ENCODE measurements at places on chromosomes 11 and 22.

- no peak for DNase-seq
Observed at GRCh38 chr11:93032580-93032979, 63.1 kb downstream of the MTNR1B start.

GRCh38 chr22:17492247-17492646, 71.1 kb upstream of the SLC25A18 start:
- DNase-seq, result no peak

DNA sequence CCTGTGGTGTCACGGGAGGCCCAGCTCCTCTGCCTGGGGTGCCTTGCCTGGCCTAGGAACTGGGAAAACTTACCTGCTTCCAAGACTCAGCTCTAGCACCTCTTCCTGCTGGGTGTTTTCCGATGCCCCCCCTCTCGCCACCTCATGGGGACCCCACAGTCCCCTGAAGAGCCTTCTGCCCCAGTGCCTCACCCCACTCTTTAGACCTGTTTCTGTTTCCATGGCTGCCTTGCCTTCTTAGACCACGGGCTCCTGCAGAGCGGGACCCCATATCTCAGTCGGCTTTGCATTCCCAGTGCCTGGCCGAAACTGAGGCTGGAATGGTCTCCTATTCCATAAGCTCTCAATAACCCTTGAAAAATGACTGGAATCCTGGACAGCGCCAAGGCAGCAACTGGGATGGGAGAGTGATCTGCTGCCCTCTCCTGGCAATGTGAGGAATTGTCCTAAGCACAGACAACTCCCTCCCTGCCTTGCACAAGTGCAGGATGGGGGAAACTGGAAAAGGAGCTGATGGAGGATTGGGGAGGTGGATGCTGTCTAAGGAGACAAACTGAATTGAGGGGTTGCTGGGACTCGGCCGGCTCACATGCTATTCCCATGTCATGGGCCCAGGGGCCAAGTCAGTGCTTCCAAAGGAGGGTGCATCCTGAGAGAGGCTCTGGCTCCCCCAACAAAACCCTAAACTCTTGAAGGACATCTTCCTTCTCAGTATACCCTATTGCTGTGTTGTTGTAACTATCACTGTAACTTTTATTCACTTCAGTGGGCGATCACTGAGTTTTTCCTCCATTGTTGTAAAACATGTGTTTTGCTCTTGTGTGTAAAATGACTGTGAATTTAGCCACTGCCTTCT, 26.6 kb upstream of the IL17RA start:
- peak; percentile 11 for DNase-seq

- no peak for DNase-seq
Observed at GRCh38 chr22:43343262-43343669, at the start of gene SCUBE1. SCUBE1 (minus strand) TSS chr22:43343372; CDS start chr22:43343261, 111 bp downstream.

GRCh38 chr11:104588970-104589369, 309.3 kb downstream of the CASP12 start:
- no peak for DNase-seq

DNA sequence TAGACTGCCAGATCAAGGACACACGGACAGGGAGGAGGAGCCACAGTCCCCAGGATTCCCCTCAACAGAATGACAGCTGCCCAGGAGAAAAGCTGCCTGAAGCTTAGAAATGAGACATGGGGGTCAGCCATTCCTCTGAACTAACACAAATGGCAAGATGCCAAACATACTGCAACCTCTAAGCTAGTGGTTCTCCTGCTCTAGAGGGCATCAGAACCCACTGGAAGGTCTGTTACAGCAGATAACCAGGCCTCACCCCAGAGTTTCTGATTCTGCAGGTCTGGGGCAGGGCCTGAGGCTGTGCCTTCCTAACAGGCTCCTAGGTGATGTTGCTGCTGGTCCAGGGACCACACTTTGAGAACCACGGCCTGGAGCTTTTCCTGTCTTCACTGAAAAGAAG, 28.6 kb upstream of the BID start:
- DNase-seq, result no peak

- no peak for DNase-seq
Observed at GRCh38 chr22:39428597-39429071, 28.2 kb upstream of the MGAT3 start.

Measured in NCI-H1048 (cell line).